ENCODE measurements at places on chromosomes 13 and 19.

DNA sequence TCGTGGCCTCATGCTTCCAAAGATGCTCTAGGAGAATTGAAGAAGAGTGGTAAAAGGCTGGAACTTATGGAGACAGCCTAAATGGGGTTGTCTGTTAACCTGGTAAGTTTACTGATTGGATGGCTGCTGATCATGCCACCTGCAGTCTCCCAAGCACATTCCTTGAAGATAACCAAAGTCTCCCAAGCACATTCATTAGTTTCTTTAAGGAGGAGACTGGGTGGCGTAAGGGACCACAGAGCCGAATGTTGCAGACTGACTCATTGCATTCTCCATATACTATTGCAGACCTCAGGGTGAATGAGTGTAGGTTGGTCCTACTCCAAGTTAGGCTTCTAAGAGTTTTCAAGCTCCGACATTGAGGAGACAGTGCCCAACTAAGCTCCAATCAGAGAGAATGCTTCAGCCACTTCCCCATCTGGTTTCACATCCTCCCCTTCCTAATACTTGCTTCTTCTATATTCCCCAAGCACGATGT, at the start of gene IGFL3:
TSS of gene IGFL3 (minus strand) at position 51 of the 478 bp plus-strand sequence. CDS start at position 12, 39 bp downstream.
- DNase-seq, result peak; percentile 48

DNA sequence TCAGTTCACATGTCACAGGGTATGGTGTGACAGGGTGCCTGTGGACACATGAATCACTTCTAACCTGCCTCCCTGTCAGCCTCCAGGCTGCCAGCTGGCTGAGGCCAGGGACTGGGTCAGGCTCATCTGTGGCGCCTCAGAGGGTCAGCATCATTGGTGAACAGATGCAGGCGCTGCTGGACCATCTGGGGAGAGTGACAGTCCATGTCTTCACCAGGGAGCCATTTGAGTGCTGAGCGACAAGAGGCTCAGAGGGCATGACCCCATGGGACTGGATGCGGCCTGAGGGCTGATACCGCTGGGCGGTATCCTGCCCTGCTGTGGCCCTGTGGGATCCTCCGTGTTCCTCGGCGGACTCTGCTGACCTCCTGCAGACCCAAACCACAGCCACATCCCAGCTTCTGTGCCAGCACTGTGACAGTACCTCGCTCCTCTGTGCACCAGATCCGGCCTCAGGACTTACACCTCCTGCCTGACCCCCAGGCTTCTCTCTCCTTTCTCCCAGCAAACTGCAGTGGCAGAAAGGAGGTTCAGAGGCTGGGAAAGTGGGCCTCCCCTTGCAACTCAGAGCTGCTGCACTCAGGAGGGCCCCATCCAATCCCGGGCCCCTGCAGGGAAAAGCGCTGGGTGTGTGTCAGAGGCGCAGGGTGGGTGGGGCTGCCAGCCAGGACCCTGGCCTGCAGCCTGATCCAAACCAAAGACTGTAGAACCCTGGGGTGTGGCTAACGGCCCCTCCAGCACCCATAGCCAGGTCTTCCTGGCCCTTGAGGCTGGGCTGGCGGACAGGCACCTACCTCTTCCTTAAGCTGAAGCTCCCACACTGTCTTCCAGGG, 10.2 kb downstream of the ACTMAP start:
- no peak for DNase-seq

- DNase-seq, result peak; percentile 59
Observed at GRCh38 chr13:99617474-99618255, 116.4 kb downstream of the TM9SF2 start.

DNA sequence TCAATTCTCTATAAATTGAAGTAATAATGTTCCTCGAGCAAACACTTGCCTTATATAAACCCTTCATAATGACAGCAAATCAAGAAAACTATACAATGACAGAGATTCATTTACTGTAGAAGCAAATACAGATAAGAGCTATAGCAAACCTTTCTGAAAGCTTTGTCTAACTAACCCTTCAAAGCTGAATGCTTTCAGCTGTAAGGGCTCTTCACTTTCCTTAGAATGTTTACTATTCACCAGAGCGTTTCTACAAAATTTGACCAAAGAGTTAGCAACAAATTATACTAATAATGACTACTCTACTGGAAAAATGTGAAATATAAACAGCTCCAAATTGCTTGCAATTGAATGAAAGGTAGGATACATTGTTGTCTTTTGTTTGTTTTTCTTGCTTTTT, 218.1 kb downstream of the SLITRK5 start:
- DNase-seq, result no peak

- DNase-seq, result no peak
Observed at GRCh38 chr13:80577285-80577684, 236.4 kb upstream of the SPRY2 start.

DNA sequence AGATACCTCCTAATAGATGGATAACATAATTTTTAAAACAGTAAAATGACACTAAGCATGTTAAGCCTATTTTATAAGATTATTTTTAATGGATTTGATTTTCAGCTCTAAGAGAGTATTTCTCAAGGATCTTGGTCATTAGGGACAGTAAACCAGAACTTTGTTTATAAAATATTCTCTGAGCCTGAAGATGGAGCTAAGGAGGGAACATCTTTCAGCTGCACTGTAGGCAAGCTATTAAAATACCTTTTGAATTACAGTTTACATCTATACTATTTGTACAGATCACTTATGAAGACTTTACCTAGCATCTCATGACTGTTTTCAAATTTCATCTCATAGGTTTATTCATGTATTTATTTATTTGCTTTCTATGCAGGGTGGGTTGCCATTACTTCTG, 345.3 kb downstream of the MYO16 start:
- DNase-seq, result no peak

DNA sequence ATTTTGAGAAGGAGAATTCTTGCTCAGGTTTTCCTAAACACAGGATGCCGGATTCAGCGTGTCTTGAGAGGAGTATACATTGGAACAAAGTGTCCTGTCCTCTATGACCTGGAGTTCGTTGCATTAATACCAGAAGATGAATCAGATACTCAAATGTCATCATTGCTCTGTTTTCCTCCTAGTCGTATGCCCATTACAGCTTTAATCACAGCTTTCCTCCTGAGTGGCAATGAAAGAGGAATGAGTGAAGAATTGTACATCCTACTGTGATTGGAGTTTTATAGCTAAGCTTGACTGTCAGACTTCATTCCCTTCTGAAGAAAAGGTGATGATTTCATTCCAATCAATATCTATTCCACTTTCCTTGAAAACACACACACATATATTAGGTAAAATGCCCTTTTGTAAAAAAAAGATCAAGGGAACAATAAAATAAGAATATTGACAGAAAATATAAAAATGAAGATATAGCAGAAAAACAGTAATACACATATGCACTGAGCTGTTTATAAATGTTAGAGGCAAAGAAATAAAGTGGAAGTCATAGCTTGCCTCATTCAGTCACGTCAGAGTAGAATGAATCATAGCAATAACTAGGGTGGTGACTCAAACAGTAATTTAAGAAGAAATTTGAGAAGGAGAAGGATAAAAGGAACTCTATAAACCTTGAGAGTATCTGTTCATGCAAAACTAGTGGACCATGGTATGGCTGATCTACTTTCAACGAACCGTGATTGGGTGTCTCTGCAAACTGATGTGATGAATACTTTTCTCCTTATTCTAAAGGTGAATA, 501.5 kb downstream of the SUCLA2 start:
- DNase-seq, result peak; percentile 89

- no peak for DNase-seq
Observed at GRCh38 chr19:589693-590395, at the start of gene HCN2. HCN2 (plus strand) TSS chr19:589881; CDS start chr19:589946, 65 bp downstream.

- DNase-seq, result no peak
Observed at GRCh38 chr19:38699027-38699346, 45.3 kb downstream of the CAPN12 start.

DNA sequence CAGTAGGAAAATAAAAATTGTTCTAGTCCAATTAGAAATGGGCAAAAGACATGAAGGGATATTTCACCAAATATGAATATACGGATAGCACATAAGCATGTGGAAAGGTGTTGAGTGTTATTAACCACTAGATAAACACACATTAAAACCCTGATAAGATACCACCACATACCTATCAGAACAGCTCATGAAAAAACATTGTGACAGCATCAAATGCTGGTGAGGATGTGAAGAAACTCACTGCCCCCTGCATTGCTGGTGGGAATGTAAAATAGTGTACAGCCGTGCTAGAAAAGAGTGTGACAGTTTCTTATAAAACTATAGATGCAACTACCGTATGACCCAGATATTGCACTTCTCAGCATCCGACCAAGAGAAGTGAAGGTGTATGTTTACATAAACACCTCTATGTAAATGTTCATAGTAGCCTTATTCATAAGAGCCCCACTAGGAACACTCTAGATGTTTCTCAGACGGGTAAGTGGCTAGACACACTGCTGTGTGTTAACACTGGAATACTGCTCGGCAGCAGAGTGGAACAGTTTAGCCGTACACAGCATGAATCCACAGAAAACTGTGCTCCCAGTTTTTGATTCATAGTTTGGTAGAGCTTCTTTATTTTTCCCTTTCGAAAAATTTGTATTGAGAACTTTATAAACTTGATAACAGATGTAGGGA, 321.1 kb downstream of the MYO16 start:
- no peak for DNase-seq

DNA sequence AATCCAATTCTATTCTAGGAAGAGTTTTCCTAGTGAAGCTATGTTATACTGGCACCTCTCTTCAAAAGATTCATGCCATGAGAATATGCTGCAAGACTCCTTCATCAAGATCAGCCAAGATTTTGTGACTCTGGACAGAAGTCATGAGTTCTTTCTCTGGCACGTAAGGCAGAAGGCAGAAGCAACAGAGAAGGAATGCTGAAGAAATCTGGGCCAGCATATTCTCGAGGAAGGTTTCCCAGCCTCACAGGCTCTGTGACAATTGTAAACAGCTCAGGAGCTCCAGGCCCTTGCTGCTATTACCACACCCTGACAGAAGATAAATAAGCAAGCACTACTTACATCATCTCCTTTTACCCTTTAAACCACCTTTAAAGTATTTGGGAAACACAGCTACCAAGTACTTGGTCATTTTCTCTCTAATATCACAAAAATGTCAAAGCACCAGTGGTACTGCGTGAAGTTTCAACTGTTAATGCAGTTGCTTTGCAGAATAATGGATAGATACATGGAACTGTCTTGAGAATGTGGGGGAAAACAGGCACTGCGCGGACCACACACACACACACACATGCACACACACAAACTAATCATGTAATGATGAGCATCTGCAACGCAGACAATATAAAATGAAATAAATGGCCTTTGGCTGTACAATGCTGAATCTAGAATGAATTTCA, 55.4 kb downstream of the INTS6 start:
- DNase-seq, result peak; percentile 90

GRCh38 chr13:45179428-45179827, 21.4 kb downstream of the KCTD4 start:
- DNase-seq, result peak; percentile 55

GRCh38 chr13:84684048-84684662, 801.9 kb upstream of the SLITRK1 start:
- no peak for DNase-seq
